Activated naive CD4-positive, alpha-beta T cell treated with anti-CD3 and anti-CD28 coated beads, Interleukin-2, amount 50 U/mL, for 16 hours (primary cell): ENCODE measurements at places on chromosomes 12 and 14.

DNA sequence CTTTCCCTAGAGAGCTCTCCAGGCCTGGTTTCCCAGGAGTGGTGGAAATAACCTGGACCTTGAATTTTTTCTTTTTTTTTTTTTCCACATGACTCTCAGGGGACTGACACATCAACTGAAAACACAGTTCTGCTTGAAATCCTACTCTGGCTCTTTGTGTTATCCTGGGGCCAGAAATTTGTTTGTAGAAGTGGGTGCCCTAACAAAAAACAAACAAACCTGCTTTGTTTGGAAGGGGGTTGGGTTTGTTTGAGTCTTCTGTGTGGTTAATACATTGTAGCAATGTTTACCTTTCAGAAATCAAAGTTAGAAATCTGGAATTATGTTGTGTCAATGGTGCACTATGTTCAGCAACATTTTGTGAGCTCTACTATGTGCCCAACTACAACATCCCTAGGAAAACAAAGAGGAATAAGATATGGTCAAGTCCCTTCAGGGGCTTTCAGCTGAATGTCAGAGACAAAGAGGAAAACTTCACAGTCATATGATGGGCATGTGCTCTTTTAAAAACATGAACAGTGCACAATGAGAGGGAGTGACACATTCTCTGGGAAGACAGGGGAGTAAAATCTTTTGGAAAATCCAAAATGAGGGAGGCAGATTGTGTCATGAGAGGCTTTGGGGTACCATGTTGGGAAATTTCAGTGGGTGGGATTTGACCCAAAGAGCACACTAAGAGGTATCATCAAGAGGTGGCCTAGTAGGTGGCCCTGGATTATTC lies 1.5 kb upstream of the IGF1 start:
- no peak for DNase-seq

- no peak for DNase-seq
These were observed 51.4 kb downstream of the CYP46A1 start for GRCh38 chr14:99735189-99736135.

GRCh38 chr12:92784356-92784755 lies 81.6 kb downstream of the PLEKHG7 start:
- no peak for DNase-seq

DNA sequence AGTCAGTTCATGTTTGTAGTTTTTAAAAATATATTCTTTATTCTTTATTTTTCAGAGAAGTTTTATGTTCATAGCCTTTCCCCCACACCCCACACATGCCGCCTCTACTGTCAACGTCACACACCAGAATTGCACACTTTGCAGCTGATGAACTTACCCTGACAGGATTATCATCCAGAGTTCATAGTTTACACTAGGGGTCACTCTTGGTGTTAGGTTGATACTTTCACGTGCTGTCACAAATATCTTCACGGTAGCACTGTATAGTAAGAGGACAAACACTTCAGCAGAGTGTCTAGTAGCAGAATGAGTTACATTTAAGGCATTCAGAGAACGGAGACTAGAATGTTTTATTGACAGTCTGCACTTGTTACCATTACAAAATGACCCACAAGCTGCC lies 5.1 kb downstream of the DPPA3 start:
- DNase-seq, result no peak

DNA sequence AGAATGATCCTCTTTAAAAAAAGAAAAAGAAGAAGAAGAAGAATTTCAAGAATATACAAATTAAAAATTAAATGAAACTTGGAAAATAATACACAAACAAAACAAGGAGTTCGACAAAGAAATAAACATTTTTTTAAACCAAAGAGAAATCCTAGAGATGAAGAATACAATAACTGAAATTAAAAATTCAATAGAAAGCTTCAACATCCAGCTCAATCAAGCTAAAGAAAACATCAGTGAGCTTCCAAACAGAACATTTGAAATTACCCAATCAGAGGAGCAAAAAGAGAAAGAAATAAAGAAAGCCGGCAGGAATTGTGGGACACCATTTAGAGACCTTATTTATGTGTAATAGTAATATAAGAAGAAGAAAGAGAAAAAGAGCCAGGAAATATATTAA lies 37.2 kb upstream of the RHOJ start:
- DNase-seq, result no peak

- DNase-seq, result no peak
These were observed 19.6 kb downstream of the SLC8B1 start for GRCh38 chr12:113315358-113315757.

GRCh38 chr12:23655112-23655511 lies 294.4 kb downstream of the SOX5 start:
- DNase-seq, result no peak

DNA sequence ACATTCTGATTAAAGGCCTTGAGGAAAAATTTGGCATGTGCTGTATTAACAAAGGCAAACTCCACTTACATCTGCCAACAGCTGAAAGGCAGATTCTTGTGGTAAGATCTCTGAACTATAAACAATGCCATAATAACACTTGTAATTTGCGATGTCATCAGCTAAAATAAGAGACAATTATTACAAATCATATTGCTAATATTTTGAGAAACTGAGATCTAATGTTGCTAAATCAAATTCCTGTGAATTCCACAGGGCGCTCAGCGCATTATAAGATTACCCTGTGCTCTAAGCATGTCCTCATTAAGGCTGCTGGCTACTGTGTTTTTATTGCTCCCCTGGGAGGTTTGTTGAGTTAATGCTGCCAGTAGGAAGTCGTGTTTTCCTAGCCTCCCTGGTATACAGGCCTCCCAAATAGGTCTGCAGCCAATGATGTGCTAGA lies 244.8 kb downstream of the DACT1 start:
- no peak for DNase-seq

DNA sequence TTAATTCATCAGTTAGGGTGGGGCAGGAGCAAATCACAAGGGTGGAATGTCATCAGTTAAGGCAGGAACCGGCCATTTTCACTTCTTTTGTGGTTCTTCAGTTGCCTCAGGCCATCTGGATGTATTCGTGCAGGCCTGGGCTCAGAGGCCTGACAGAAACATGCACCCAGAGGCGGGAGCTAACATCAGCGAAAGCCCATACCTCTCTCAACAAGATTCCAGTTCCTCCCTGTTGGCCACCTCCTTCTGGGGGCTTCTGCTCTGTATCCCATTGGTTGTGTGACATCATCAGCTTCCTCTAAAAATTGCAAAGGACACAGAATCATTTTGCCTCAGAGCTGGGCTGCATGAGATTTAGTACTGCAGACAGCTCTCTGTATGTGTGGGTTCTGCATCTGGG lies 134.3 kb downstream of the ZNF664 start:
- no peak for DNase-seq

DNA sequence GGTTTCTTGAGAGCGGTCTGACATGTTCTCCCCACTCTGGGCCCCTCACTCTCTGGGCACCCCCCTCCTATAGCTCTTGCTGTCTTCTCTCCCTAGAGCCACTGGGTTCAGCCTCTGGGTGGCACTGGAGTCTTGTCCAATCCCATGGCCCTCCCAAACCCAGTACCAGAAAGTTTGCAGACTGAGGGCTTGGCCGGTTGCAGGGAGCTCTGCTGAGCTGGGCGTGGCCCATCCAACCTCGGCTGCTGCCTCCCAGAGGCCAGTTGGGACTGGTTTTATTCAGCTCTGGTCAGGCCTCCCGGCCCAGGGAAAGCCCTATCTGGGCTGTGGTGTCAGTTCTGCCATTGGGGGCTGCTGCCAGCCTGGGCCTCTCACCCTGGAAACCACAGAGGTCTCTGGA lies 37.9 kb downstream of the ISCA2 start:
- DNase-seq, result no peak

GRCh38 chr12:67760586-67761275 lies 112.2 kb downstream of the DYRK2 start:
- DNase-seq, result no peak

DNA sequence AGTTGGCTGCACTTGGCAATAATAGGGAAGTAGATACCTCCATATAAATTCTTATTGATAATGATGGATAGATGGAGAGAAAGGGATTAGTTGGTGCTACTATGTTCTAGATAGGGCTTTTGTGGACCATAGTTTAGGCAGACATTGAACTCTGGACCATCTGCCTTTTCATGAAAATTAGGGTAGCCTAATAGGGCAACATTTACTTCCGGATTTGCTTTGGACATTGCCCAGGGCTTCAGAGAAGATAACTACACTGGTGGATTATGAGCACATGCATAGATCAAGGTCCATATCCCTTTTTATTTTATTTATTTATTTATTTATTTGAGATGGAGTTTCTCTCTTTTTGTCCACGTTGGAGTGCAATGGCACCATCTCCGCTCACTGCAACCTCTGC lies 70.5 kb downstream of the FIGNL2 start:
- DNase-seq, result no peak
